CD8-positive, alpha-beta memory T cell (primary cell): ENCODE measurements at places on chromosomes 1 and 21.

- peak; percentile 6 for DNase-seq
These were observed 144.4 kb upstream of the ZNF644 start for GRCh38 chr1:91166106-91166712.

GRCh38 chr1:184219414-184219813, 167.4 kb upstream of the C1orf21 start:
- DNase-seq: no peak

DNA sequence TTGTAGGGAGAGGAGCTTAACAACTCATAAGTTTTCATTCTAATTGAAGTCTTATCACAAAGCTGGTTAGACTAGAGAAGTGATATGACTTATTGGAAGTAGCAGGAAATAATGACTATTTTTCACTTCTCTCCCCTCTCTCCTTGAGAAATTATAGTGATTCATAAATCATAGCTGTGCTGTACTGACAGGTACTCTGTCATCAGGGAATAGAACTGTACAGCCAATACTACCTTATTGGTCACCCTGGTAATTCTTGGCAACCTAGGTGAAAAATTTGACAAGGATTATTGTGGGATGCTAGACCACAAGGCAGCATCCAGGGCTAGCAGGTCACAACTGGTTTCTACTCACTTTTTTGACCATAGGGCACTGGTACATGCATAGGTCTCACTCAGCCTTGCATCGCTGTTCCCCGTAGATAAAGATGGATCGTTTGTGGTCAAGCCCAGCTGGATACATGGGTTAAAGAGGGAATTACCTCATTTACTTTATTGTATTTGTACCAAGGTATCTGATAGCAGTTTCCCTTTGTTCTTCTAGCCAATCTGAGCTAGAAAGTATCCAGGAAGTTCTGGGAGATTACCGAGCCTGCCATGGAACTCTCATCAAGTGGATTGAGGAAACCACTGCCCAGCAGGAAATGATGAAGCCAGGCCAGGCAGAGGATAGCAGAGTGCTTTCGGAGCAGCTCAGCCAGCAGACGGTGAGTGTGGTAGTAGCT, 113.6 kb downstream of the MACF1 start:
- DNase-seq: no peak

DNA sequence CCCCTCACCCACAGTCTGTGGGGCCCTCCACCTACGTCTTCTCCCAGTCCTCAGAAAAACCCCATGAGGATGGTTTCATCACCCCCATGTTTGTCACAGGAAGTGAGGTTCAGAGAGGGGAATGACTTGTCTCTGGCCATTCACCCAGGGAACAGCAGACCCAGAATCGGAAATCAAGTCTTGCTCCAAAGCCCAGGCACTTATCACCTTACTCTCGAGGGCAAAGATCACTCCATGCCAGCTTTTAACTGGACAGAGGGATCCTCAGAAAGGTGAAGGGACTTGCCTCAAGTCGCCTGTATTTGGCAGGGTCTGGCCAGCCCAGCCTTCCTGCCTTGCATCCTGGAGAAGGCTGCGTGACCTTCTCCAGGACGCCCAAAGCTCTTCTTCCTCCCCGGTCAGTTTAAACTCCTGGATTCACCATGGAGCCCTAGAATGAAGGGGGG, 57.9 kb upstream of the SSBP3 start:
- no peak for DNase-seq

- DNase-seq: no peak
These were observed 7.1 kb downstream of the SLC37A1 start for GRCh38 chr21:42520628-42521253.

DNA sequence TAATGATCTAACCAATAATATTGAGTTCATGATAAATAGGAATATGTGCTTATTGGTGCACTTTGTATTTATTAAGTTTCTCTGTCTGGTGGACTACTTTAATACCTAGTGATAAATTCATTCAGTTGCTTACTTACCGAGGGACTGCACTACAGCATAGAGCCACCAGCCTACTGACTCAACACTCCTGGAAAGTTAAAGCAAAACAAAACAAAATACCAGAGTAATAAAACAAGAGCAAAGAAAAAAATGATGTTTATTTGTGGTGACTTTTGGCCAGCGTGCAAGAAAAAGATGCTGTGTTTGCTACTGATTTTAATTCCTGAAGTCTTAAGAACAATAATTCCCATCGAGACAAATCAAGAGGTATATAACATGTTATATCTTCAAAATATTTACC, 586.3 kb downstream of the PLA2G4A start:
- DNase-seq: no peak

DNA sequence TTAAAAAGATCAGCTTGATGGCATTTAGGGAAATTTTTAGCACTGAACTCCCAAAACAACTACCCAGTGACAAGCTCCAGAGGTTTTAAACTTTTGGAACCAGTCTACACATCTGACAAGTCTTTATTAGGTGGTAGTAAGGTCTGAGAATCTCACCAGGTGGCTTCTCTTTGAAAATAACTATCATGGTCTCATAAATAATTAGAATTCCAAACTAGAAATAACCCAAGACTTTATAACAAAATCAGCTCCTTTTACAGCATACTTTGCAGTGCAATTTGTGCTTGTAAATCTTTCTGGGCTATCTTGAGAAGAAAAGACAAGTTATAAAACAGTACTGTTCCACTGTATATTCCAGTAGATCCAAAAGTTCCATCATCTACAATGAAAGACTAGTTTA, 108.7 kb downstream of the LTN1 start:
- DNase-seq: no peak

DNA sequence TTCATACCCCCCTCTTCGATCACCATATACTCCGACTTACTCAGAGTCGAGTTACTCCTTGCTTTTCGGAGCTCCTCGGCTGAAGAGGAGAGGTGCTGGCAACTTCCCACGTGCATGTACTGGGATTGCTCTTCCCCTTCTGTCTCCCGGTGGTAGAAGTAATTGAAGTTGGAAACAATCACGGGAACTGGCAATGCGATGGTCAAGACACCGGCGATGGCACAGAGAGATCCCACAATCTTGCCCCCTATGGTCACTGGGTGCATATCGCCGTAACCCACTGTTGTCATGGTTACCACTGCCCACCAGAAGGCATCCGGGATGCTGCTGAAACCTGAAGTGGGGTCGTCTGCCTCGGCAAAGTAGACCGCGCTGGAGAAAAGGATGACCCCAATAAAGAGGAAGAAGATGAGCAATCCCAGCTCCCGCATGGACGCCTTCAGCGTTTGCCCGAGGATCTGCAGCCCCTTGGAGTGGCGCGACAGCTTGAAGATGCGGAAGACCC, 1.5 kb downstream of the KCNA3 start:
- DNase-seq: peak; percentile 7

DNA sequence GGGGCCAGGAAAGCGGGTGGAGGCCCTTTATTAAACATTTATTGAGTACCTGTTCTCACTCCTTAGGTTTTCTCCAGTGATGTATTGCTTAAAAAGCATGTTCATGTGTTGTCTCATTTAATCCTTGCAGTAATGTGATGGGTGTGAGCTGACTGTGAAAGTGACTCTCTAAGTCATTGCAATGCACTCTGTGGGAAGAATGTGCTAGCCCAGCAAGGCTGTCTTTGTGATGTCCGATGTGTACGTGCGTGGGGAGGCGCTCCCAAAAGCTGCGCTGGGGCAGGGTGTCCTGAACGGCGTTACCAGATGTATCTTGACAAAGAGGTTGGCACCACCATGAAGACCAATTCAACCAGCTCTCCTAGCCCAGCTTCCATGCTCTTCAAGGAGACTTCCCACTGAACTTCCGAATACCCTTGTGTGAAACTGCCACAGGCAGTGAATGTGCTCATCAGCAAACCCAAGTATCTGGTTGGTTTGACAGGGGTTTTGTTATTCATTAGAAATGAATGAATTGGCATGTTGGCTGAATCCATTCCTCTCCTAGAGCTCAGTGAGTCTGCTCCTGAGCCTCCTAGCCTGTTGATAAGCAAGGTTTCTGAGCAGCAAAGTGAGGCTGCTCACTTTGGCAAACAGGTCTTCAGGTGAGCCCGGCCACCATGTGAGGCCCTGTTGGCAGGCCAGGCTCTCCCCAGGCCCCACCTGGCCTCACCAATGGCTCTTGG, 28.0 kb downstream of the NUAK2 start:
- no peak for DNase-seq

- DNase-seq: no peak
These were observed 36.5 kb upstream of the RC3H1 start for GRCh38 chr1:174058624-174059023.

GRCh38 chr1:60911966-60912697, 170.2 kb upstream of the NFIA start:
- DNase-seq: no peak

DNA sequence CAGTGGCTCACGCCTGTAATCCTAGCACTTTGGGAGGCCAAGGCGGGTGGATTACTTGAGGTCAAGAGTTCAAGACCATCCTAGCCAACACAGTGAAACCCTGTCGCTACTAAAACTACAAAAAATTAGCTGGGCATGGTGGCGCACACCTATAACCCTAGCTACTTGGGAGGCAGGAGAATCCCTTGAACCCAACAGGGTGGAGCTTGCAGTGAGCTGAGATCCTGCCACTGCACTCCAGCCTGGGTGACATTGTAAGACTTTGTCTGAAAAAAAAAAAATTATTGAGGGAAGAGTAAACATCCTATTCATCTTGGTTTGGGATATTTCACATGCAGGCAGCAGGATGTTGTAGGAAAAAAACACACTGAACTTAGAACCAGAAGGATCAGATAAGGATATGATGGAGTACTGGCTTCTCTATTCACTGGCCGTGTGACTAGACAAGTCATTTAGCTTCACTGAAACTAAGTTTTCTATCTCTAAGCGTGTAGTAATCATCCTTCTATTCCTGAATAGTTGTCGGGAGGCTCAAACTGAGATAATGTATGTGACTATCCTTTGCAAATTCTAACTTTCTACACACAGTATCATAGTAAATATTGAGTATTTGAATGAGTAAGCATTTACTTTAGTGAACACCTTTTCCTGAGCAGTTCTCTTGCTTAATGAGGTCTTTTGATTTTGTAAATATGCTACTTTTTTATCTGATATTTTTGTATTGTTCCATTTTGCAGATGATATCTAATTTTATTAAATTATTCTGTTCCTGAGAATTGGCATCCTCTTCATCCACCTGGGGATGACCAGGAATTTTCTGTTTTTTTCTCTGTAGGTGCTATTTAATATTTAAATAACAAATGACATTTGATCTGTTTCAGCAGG, 18.2 kb downstream of the CAP1 start:
- no peak for DNase-seq

DNA sequence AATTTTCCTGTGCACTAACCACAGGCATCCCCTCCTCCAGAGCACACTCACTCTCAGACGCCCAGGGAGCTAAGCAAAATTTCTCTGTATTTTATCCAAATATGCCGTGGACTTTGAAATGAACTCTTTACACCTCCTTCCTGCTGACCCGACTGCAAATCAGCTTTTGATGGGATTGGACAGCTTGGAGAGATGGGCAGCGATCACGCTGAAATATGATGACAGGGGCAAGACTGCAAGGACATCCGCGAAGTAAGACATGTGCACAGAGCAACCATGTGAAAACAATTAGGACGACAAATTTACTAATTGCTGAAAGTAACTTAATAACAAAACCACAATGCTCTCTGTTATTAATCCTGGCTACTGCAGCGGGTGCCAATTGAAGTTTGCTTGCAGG, 64.6 kb upstream of the CLDN14 start:
- no peak for DNase-seq

DNA sequence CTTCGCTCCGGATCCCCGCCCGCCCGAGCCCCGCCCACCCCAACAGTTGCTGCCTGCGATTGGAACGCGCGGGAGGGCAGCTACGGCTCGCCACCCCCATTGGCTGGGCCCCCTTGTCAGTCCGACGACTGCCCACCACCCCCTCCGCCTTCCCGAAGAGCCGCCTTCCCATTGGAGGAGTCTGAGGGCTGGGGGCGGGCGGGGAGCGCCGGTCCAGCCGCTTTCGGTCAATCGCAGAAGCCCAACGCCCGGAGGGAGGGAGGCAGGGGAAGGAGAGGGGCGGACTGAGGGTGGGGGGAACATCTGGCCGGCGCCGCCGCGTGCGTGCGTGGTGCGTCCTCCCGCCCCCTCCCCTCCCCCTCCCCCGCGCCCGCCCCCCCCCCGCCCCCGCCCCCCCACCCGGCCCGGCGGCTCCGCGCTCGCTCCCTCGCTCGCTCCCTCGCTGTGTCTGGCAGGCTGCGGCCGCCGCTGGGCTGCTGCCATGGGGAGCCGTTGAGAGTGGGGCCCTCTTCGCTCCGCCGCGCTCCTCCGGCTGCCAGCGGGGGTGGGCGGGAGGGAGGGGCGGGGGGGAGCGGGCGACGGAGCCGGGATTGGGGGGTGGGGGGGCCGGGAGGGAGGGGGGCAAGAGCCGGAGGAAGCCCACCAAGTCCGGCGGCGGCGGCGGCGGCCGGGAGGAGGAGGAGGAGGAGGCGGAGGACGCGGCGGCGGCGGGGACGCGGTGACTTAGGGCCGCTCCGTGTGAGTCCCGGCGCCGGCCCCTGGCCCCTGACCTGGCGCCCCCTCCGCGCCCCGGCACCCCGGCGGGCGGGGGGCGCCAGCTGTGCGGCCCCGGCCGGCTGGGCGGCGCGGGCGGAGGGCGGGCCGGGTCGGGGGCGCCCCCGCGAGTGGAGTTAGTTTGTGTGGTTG, 2.6 kb upstream of the ZBTB18 start:
- DNase-seq: peak; percentile 97

GRCh38 chr1:165645654-165646366, 14.8 kb downstream of the MGST3 start:
- no peak for DNase-seq

GRCh38 chr1:155272466-155273342, 600 bp downstream of the CLK2 start:
- DNase-seq: no peak

GRCh38 chr1:10583641-10584040, 108.9 kb downstream of the PEX14 start:
- DNase-seq: no peak

DNA sequence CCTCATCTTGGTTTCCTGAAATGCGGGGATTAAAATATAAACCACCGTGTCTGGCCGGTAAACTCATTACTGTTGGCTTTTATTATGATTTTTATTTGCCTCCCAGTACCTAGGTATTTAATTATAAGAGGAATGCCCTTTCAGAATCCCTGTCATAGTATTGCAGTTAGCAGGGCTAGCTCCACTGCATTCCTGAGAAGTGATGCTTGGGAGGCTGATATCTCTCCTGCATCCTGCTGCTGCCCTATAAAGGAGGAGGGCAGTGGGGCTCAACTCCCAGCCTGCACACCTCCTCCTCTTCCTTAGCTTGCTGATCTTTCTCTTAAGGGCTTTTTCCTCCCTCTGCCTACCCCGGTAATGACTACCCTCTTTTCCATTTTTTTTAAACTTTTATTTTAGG, 19.9 kb upstream of the DISC1 start:
- no peak for DNase-seq
